ENCODE measurements at places on chromosomes 5 and 9.

DNA sequence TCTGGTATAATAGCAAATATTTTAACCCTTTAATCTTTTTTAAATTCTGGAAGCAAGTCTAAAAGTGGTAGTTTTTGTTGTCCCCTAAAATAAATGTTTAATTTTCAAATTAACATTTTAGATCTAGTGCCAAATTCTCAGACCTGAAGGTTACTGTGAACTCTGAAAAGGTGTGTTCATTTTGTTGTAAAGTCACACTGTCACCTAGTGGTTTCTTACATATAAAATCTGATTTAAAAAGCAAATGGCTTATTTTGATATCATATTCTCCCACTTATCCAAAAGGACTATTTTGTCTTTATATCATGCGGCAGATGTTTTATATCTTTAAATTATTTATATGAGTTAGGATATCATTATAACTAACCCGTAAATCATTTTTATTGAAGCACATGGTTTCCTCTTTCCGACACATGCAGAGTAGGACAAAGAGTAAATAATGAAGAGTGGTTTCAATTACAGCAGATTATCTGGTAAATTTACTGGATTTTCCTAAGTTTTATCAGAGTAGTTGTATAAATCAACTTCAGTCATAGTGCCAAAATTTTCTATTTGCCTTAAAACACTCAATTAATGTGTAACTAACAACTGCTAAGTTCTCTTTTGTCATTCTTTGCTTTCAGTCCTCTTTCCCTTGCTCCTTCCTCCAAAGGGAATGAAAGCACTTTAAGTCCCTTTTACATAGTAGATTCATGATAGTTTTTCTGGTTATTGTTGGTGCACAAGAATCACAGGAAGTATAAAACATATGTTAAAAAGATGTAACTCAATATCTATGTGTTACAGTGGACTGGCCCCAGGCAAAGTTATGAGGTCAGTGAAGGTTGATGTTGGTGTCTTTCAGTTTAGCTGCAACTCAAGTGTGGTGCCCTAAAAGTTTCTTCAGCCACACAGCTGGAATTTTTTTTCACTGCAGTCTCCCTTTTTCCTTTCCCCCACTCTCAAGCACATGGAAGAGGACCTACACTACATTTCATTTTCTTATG, 189.6 kb downstream of the COX7C start:
- no peak for DNase-seq

DNA sequence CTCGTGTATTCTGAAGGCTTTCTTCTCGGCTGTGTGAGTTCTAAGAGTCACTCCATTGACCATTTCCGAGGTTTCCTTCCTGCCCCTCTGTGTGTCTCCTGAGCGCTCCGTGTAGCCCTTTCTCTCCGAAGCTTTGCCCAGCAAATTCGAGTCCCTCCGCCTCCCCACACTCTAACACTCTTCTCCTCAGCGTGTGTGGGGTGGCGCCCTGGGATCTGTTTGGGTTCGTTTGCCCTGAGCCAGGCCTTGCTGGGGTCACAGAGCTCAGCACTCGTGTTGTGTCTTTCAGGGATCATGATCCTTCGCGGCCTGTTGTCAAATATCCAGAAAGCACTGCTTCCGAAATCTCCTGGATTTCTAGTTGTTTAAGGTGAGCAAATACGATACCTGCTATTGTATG, 5.6 kb upstream of the PAEP start:
- no peak for DNase-seq

- DNase-seq, result no peak
Observed at GRCh38 chr5:27947088-27947487, 908.7 kb upstream of the CDH9 start.

GRCh38 chr9:93065135-93065720, 6.7 kb downstream of the SUSD3 start:
- DNase-seq, result no peak

GRCh38 chr9:89494199-89494598, 3.7 kb downstream of the SEMA4D start:
- DNase-seq, result no peak

- peak; percentile 9 for DNase-seq
Observed at GRCh38 chr5:10856683-10857337, 95.8 kb upstream of the DAP start.

DNA sequence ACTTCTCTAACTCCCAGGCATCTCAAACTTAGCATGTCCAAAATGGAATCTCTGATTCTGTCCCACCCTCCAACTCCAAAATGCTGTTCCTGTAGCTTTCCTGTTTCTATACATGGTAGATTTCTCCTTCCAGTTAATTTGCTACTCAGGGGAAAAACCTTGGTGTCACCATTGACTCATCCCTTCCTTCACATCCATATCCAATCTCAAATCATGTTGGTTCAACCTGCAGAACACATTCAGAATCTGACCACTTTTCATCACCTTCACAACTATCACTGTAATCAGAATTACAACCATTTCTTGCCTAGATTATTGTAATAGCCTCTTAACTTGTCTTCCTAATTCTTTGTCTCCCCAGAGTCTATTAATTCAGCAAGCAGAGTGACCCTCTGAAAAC, 10.8 kb downstream of the RIOK2 start:
- no peak for DNase-seq

DNA sequence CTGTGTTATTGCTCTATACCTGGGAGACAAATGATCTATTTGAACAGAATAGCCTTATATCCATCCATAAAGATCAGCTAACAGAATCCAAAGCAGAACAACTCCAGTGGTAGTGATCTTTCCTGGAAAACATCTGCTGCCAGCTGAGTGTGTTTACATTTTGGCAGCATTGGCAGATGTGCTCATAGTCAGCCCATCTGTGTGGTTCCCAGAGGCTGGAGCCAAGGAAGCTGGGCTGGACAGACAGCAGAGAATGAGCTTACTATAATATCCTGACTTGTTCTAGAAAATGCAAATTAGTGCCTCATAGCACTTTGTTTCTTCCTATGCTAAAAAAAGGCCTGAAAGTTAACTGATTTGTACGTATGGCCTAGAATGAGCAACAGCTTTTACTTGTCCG, 99.7 kb downstream of the ST8SIA4 start:
- no peak for DNase-seq

DNA sequence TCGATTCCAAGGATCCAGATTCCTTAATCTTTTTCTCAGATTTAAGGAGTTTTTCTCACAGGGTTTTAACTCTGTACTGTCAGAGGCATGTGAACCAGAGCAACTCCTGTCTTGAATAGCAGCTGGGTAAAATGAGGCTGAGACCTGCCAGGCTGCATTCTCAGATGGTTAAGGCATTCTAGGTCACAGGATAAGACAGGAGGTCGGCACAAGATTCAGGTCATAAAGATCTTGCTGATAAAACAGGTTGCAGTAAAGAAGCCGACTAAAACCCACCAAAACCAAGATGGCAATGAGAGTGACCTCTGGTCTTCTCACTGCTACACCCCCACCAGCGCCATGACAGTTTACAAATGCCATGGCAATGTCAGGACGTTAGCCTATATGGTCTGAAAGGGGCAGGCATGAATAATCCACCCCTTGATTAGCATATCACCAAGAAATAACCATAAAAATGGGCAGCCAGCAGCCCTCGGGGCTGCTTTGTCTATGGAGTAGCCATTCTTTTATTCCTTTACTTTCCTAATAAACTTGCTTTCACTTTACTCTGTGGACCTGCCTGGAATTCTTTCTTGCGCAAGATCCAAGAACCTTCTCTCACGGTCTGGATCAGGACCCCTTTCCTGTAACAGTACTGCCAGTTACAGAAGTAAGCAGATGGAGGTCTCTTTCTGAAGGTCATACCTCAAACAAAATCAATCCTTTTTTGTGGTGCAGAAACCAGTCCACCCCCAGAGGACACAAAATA, 87.1 kb downstream of the SLC38A9 start:
- no peak for DNase-seq

DNA sequence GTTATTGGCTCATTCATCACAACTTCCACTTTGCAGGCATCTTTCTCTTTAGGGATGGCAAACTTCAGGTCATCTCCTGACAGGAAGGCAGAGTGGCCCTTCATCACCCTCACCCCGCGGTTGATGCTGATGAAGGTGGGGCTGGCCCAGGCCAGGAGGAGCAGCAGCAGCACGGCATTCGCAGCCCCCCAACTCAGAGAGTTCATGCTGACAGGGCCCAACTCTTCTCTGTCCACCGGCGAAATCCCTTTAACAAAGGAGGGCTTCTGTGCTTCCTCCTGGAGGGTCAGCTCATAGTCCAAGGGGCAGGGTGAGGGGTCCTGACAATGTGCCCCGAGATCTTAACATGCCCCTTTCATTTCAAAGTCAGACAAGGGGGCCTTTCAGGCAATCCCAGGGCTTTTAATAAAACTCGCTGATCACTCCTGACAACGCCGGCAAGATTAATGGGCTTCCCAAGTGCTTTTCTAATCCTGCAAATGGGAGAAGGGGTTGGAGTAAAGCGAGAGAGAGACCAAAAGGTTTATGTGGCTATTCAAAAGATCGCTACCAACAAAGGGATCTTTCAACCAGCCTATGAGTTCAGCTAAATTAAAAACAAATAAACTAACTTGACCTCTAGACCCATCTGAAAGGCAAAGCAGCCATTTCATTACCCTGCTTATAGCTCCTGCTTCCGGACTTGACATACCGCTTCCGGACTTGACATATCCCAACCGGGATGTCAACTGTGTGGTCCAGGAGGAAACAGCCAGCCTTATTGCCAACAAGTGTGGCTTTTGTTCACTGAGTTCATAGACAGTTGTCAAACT, 41.2 kb downstream of the FREM1 start:
- DNase-seq, result no peak

GRCh38 chr5:116583085-116583861, 8.7 kb upstream of the SEMA6A start:
- DNase-seq, result no peak

- no peak for DNase-seq
Observed at GRCh38 chr5:85340790-85341189, 956.1 kb upstream of the EDIL3 start.

DNA sequence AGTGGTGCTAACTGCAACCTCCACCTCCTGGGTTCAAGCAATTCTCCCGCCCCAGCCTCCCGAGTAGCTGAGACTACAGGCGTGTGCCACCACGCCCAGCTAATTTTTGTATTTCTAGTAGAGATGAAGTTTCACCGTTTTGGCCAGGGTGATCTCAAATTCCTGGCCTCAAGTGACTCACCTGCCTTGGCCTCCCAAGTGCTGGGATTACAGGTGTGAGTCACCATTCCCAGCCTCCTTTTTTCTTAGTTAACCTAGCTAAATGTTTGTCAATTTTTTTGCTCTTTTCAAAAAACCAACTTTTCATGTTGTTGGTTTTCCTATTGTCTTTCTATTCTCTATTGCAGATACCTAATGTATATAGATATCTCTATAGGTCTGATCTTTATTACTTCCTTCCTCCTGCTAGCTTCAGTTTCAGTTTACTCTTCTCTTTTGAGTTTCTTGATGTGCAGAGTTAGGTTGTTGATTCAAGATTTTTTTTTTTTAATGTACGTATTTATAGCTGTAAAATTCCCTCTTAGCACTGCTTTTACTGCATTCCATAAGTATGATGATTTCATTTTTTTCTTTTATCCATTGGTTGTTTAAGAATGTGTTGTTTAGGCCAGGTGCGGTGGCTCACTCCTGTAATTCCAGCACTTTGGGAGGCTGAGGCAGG, 32.9 kb downstream of the FGD3 start:
- DNase-seq, result no peak

DNA sequence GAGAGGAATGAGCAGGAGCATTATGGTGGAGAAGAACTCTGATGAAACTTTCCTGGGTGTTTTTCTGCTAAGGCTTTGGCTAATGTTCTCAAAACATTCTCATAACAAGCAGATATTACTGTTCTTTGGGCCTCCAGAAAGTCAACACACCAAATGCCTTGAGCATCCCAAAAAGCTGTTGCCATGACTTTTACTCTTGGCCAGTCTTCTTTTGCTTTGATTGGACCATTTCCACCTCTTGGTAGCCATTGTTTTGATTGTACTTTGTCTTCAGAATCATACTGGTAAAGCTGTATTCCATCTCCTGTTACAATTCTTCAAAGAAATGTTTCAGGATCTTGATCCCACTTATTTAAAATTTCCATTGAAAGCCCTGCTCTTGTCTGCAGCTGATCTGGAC, 139.6 kb downstream of the MAN2A1 start:
- no peak for DNase-seq

GRCh38 chr5:139678751-139679750, 30.9 kb downstream of the CXXC5 start:
- no peak for DNase-seq

GRCh38 chr9:33065157-33066076, 11.1 kb downstream of the SMU1 start:
- DNase-seq, result no peak

DNA sequence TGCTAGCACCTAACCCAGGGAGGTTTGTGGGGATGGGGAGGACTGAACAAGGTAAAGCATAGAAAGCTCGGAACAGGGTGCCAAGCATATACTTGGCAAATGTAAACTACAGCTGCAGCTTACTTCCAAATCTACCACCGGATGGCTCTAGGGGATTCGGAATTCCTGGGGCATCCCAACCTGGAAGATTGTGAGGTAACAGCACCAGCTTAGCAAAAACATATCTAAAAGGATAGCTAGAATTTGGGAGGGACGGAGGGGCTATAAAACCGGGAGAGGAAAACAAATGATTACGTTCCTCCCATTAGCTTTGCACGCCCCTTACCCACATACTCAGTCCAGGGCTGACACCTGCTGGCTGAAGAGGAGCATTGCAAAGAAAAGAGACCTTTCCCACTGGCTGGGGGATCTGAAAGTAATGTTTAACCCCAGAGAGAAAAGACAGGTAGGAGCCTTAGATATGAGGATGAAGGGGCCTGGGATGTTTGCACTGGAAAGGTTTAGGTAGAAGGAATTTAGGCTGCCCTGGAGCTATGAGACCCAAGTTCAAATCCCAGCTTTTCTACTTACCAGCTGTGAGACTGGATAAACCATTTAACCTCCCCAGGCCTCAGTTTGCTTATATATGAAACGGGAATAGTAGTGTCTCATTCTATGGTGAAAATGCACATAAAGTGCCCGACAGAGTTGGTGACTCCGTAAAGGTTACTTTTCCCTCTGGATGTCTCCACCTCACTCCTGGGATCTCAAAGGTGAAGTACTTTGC, 73.6 kb downstream of the FAM114A2 start:
- no peak for DNase-seq

DNA sequence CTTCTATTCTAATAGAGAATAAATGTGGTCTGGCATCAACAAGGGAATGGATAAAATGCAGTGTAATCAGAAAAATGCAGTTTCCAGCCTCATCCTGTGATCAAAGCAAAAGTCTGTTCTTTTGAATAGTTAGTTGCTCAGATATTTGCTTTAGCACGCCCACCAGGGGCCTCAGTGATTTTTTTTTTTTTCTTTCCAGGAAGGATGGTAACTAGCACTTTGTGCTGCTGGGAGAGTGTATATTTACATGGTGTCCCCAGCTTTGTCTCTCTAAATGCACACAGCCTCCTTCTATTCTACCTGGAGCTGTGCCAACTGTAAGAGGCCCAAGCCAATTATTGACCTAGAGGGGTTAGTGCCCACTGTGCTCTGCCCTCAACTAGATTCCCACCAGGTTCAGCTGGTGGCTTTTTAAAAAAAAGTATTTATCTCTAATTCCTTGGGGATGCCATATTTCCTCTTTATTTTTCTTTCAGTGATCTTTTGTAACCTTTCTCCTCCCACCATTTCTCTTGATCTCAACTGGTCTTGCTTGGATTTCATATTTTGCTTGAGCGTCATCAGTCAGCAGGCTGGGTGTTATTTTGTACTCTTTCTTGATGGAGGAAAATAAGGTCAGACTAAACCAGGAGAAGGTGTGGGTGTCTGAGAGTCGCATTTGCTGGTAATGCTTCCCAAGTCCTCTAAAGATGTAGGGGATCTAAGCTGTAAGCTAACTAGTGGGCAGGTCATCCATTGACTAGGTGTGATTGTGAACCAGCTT, 193.0 kb upstream of the C9orf72 start:
- DNase-seq, result no peak

Measured in activated naive CD4-positive, alpha-beta T cell (primary cell).